ENCODE measurements at places on chromosomes 13 and 19.

- DNase-seq = no peak
Measured at GRCh38 chr19:33339016-33339984, 34.2 kb upstream of the CEBPG start.

GRCh38 chr13:50691681-50692263, 151.7 kb downstream of the DLEU7 start:
- no peak for DNase-seq

DNA sequence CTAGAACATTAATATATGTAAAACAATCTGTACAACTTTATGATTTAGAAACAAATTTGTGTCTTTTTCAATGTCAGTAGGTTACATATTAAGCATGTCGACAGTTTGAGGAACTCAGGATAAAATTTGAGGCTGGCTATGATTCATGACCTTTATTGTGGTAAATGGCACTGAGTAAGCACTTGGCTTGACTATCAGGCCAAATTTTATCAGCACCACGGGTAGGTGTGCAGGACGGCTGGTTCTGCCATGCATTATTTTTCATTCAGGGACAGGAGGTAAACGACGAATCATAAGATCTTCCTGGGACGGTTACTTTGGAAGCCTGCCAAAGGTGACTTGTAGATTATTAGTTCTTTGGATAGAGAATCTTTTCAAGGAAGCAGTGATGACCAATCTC, 19.9 kb upstream of the CYP4F8 start:
- DNase-seq = no peak

DNA sequence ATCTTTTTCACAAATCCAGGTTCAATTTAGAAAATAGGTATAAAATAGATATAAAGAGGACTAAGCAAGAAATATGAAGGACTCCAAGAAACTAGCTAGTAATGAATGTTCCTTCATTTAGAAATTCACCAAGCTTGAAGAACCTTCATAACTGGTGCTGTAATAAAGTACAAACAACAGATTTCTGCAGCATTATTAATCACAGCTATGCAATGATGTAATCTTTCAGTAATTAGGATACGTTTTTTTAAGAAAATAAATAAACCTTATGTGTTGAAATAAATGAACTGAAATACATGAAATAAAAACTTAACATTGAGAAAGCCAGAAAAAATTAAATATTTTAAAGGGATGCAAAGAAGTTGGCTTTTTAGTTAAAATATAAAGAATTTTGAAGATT, 236.1 kb downstream of the RGCC start:
- no peak for DNase-seq

DNA sequence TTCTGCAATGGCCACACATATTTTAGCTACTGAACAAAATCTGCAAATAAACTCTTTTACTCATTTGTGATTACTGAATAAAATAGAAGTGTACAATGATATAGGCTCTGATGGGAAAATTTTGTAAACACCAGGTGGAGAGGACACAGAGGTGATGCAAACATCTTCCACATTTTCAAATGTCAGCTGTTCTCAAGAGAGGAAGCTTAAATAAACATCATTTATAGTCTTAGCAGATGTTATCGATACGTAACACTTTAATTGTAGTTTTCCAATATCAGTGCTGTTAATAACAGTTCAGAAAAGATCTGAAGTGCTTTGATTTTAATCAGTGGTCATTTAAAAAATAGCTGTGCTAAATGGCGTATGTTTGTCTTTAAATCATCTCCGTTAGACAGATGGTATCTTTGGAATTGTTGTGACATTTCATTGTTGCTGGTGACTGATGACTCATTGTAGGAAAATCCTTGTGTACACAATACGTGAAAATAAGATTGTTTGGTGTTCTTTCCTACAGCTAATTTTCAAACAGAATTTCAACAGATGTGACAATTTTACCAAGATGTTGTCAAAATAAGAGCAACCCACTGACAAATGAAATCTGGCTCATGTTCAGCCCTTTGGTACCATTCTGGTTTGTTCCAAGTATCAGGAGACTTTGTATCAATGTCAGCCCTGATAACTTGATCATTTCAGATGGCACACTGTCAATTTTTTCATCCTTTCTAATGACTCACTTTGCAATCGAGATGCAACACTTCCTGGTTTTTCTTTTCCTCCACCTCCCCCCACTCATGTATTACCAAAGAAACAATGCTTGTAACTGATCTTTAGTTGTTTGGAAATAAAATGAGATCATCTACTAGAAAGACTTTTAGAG, 516.0 kb downstream of the DCT start:
- no peak for DNase-seq

DNA sequence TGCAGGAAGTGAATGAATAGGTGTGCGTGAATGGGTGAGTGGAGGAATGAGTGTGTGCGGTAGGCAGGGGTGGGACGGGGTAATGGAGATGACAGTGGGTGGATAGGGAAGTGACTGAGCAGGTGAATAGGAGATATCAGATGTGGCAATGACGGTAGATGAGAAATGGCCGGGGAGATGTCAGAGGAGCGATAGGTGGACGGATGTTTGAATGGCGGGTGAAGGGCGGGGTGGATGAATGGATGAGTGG, 1.5 kb downstream of the TTC9B start:
- DNase-seq = no peak

- DNase-seq = no peak
Measured at GRCh38 chr19:38733493-38734175, 10.6 kb downstream of the CAPN12 start.

DNA sequence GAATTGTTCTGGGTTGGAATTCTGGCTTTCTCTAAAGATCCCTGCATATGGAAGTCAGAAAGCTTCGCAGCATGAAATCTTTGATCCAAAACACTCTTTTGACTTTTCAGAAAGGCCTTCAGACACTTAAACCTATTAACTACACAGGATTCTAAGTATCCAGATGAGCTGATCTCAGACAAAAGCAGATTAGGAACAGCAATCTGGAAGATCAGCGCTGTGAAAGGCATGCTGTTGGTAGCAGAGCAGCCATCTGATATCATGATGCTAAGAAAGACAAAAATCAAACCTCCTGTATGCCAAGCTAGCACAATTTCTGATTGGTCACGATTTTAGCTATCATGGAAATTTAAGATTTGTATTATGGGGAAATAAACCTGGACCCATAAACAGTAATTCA, 589.9 kb downstream of the GPC5 start:
- DNase-seq = no peak

- DNase-seq = no peak
Measured at GRCh38 chr19:9065457-9066014, 21.3 kb upstream of the OR1M1 start.

DNA sequence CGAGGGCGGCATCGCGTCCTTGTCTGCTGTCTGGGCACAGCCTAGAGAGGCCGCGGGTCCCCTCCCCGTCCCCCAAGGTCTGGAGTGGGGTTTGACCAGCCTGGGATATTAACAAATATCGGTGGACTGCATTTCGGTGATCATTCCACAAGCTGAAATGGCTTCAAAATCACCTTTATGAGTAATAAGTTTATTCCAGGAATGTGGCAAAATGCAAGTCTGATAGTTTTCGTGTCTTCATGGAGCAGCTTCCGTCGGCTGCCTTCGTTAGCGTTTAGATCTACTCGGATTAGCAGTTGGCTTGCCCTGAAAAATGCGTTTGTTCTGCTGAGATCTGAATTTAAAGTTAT, 1.1 kb upstream of the GJA3 start:
- no peak for DNase-seq

DNA sequence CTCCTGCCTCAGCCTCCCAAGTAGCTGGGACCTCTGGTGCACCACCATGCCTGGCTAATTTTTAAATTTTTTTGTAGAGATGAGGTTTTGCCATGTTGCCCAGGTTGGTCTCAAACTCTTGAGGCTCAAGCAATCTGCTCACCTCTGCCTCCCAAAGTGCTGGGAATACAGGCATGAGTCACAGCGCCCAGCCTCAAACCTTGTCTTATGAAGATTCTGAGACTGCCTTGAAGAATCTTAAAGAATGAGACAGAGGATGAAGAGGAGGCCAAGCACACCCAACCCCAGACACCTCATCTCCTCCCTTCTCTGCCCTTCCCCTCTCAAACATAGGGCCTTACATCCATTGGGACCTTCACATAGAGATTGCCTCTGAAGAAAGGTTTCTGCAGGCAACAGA, 179.7 kb downstream of the ABCC4 start:
- no peak for DNase-seq

- no peak for DNase-seq
Measured at GRCh38 chr19:57816652-57817051, 1.9 kb upstream of the ZNF552 start.

DNA sequence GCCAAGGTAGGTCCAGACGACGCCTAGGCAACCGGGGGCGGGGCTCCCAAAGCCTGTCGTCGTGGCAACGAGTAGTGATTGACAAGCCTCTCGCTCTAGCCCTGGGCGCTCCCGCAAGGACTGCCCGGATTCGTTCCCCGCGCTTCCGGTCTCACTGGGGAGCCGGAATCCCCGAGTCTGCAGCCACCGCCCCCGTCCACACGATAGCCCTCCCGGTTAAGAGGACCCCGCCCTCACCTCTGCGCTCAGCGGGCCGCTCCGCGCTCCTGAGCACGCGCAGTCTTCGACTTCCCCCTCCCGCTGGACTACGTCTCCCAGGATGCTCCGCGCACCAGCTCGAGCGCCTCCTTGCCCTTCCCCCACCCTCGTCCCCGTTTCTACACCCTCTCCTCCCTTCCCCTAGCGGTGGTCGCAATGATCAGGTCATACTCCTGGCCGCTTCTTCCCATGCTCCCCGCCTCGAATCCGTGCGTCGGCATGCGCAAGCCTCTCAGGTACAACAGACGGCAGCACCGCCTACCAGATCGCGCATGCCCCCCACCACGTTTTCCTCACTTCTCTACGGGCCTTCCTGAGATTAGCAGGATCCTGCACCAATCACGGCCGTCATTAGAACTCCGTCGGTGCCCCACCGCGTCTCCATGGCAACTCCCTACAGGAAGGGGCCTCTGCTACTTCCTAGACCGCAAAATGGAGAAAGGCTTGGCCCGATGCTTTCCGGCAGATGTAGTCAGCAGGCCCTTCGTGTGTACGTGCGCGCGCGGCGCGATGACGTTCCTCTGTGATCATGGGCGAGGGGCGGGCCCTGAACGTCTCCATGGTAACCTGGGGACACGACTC, at the start of gene MZF1:
TSS of gene MZF1 (minus strand) at position 518 of the 840 bp plus-strand sequence. CDS start 1,946 bp downstream, outside the sequence.
- no peak for DNase-seq

GRCh38 chr19:36032251-36033104, at the start of gene CLIP3:
TSS of gene CLIP3 (minus strand) at chr19:36032873. CDS start at chr19:36032357, 516 bp downstream.
- DNase-seq = no peak

Data from esophagus squamous epithelium (tissue), 5 donors.